ENCODE measurements at places on chromosomes 13 and 19.

DNA sequence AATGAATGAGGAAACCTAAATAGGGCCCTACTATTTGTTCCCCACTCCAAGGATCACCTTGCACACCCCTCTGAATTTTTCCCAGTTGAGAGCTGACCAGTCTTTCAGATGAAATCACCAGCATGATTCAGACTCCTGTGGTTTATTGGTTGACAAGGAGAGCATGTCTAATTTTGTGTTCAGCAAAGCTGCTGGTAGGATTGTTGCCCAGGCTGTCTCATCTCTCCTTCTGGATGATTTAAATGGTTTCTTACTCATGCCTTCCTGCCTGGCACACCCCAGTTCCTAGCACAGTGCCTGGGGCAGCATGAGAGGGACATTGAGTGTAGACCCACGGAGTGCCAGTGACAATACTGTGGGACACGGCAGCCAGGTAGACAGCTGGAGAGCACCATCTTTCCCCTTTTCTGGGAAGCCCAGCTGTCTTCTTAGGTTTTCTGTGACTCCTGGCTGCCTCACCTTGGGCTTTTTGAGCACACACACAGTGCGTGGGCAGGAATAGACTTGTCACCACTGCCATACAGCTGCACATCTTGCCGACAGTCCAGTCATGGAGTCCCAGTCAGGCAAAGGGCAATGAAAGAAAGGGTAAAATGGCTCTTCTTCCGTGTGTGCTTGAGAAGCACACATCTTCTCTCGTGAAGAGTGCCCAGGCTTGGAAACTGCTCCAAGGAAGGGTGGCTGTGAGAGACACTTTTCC is 12.3 kb downstream of the FGF9 start:
- DNase-seq = no peak

GRCh38 chr19:16458391-16459341 is 13.1 kb downstream of the EPS15L1 start:
- no peak for DNase-seq

DNA sequence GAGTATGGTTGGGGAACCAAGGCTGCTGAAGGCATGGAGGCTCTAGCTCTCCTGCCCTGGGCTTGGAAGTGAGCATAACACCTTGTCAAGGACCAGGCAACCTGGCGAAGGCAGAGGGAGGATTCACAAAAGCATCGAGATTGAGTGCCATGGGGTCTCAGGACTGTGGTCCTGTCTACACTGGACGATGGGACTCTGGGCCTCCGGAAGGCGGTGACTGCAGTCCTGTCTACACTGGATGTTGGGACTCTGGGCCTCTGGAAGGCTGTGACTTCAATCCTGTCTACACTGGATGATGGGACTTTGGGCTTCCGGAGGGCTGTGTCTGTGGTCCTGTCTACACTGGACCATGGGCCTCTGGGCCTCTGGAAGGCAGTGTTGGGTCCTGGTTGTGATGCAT is 290.4 kb downstream of the TEX29 start:
- no peak for DNase-seq

GRCh38 chr19:40190891-40191835 is at the start of gene MAP3K10:
Gene MAP3K10, plus strand, starts transcription at chr19:40191426. Its CDS starts 606 bp downstream, at chr19:40192032.
- DNase-seq = peak; percentile 12
